ENCODE measurements at places on chromosomes 3 and 15.

- H3K36me3 ChIP-seq: peaks cover 20% of the 10 kb centered on the region
- H3K27me3 ChIP-seq: no peaks in the 10 kb centered on the region
- H3K27ac ChIP-seq: no peak overlapping the region
Measured at GRCh38 chr15:57026016-57026592, 107.7 kb downstream of the TCF12 start.

- H3K36me3 ChIP-seq: no peaks in the 10 kb centered on the region
- H3K4me1 ChIP-seq: peaks cover 21% of the 10 kb centered on the region
- peak overlapping the region; percentile 47 for H3K27ac ChIP-seq
- no peak for DNase-seq
Measured at GRCh38 chr3:195164573-195165264, 106.2 kb downstream of the XXYLT1 start.

- H3K4me1 ChIP-seq: peaks cover 26% of the 10 kb centered on the region
- no peak for DNase-seq
- no peak overlapping the region for H3K4me3 ChIP-seq
Measured at GRCh38 chr15:70539409-70539808, 223.9 kb downstream of the UACA start.

GRCh38 chr3:105254154-105254553 lies 112.6 kb upstream of the ALCAM start:
- H3K4me1 ChIP-seq: no peaks in the 10 kb centered on the region
- H3K27me3 ChIP-seq: no peaks in the 10 kb centered on the region
- H3K4me3 ChIP-seq: no peak overlapping the region
- no peak for DNase-seq

DNA sequence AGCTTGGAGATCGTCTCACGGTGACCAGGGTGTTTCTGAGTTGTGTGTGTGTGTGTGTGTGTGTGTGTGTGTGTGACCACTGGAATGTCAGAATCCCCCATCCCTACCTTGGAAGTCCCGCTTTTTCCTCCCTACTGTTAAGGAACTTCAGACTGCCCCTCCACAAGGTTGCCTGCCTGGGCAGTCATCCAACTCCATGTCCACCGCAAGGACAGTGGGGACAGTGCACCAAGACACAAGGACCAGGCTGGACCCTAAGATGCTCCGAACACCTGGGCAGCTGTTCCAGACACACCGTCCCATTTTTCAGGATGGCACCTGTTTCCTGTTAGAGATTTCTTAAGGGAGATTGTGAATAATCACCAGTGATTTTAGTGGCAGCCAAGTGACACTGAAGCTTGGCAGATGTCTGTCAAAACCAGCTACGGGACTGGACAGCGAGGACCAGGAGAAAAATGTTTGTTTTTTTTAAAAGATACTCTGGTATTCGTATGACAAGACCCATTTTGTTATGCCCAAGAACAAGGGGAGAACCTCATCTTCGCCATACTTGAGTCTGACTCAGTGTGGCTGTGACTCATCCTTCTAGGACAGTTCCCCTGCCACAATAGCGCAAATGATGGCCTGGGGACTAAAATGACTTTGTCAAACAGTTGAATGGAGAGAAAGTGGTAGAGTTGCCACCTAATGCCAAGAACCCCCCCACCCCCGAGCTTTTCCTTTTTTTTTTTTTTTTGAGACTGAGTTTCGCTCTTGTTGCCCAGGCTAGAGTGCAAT lies 15.5 kb downstream of the PAQR9 start:
- DNase-seq: no peak
- no peaks in the 10 kb centered on the region for H3K36me3 ChIP-seq
- H3K27me3 ChIP-seq: no peaks in the 10 kb centered on the region

- H3K27ac ChIP-seq: no peak overlapping the region
- DNase-seq: no peak
- H3K27me3 ChIP-seq: no peaks in the 10 kb centered on the region
- H3K36me3 ChIP-seq: peaks cover 21% of the 10 kb centered on the region
- H3K4me1 ChIP-seq: no peaks in the 10 kb centered on the region
Measured at GRCh38 chr15:39963786-39964185, 29.9 kb downstream of the EIF2AK4 start.

- H3K4me3 ChIP-seq: no peak overlapping the region
- no peak for DNase-seq
- no peaks in the 10 kb centered on the region for H3K4me1 ChIP-seq
Measured at GRCh38 chr15:29713784-29714183, 108.5 kb downstream of the TJP1 start.

All from neural crest cell (in vitro differentiated cells).